NCI-H1417 treated with DMSO at 0.1 percent for 48 hours (cell line): ENCODE measurements at places on chromosomes 2 and 18.

GRCh38 chr2:73107211-73107926 lies 5.4 kb downstream of the RAB11FIP5 start:
- DNase-seq: no peak

GRCh38 chr2:58081000-58081399 lies 34.4 kb downstream of the VRK2 start:
- no peak for DNase-seq

- no peak for DNase-seq
These were observed 87.3 kb downstream of the ANTXR1 start for GRCh38 chr2:69100220-69100723.

- DNase-seq: no peak
These were observed 103.8 kb upstream of the CCDC150 start for GRCh38 chr2:196535742-196536141.

DNA sequence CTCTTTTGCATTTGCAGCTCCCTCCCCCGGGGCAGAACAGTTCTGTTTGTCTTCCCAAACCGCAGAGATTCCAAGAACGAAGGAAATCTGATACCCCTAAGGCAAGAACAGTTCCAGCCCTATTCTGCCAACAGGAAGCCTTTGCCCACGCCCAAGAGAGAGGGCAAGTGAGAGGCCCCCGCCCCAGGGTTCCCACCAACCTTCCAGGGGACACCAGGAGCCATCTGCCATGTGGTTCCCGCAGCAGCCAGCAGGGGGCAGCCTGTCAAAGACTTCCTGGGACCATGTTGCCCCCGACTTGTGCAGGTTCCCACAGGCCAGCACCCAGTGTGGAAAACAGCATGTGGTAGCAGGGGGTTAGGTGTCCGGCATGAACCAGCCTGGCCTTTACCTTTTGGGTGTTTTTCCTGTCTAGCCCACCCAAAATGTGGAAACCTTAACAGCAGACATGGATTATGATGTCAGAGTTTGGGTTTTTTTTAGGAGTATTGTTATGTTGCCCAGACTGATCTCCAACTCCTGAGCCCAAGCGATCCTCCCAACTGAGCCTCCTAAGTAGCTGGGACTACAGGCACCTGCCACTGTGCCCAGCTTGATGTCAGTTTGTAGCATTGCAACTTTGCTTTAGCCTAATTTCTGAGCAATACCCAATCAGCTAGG lies 21.7 kb upstream of the EFHD1 start:
- DNase-seq: no peak

DNA sequence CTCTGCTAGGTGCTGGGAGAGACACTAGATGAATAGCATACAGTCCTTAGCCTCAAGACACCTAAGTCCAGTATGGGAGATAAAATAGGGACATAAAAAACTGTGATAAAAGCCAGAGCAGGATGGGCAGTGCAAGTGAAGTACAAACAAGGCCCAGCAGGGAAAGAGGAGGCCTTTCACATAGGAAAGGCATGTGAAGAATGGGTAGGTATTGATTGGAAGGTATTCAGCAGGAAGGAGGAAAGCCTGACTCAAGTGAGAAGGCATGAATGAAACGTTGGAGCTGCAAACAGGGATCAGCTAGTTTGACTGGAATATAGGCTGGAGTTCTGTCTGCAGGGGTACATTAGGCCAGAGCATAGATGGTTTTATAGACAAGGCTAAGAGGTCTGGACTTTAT lies 11.0 kb upstream of the CXCR4 start:
- DNase-seq: no peak

- DNase-seq: no peak
These were observed 267.6 kb downstream of the TMX3 start for GRCh38 chr18:68447286-68447685.

DNA sequence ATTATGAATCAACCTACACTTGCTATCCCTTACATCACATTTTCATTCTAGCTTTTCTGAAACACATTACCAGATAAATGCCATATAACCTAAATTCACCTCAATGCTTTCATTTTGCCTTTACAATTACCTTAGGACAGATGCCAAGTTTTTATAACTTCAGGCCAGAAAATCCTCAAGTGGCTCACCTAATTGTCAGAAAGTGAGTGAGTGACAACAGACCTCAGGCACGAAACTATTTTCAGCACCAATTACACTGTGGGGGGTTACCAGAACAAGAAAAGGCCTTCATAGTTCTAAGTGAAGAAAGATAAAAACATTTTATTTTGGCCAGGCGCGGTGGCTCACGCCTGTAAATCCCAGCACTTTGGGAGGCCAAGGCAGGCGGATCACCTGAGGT lies 52.3 kb upstream of the ST8SIA5 start:
- no peak for DNase-seq

- no peak for DNase-seq
These were observed 86.3 kb downstream of the ALPK2 start for GRCh38 chr18:58542426-58543159.

GRCh38 chr2:109265369-109265768 lies 136.4 kb downstream of the SH3RF3 start:
- DNase-seq: no peak

DNA sequence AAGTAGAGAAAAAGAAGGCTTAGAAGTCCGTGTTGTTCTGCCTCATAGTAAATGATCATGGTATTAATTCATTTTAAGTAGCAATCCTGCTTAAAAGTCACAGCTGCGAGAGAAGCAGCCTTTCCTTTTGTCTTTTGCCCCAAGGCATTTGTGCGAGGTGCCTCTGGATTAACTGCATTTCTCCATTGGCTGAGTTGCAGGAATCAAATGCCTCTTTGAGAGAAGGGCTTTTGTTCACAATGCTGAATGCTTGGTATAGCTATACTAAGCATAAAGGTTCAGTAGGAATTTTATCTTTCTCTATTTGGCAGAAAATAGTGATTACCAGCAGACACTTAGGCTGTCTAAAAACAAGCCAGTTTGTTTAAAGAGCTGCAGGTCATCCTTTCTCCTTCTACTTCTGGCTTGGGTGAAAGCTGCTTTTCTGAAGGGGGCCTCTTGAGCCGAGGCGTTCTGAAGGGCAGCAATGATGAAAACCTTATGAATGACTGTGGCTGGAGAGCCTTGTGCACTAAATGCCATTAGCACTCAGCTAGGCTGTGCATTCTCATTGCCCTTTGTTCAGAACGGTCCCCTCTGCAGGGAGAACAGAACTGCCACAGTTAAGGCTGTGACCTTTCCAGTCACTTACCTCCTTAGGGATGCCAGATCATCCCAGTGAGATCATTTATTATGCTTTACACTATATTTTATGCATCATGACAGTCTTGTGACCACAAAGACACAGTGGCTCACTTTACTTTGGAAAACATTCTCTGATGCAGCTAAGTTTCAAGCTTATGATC lies 68.8 kb upstream of the TMEM87B start:
- DNase-seq: no peak

- DNase-seq: no peak
These were observed 41.9 kb downstream of the KCNJ3 start for GRCh38 chr2:154740361-154740760.

DNA sequence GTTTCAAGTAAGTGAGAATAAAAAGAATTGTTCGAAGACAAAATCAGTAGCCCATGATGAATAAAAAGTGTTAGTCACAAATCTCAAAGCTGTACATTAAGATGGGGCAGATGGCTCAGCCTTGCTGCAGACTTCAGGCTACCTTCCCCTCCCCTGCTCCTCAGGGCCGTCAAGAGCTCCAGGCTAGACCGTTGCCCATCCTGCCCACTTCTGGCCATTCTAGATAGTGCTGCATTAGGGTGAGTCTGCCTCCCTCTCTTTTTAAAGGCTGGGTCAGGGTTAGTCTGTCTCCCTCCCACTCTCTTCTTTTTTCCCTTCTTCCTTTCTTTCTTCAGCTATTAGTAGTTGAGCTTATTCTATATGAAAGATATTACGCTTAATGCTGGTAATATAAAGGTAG lies 86.0 kb downstream of the MAPRE2 start:
- DNase-seq: no peak

GRCh38 chr2:237467447-237468179 lies 19.4 kb upstream of the MLPH start:
- no peak for DNase-seq

- no peak for DNase-seq
These were observed at the start of gene CHRND for GRCh38 chr2:232525791-232526371. CHRND (plus strand) TSS chr2:232526160; CDS start chr2:232526216, 56 bp downstream.

DNA sequence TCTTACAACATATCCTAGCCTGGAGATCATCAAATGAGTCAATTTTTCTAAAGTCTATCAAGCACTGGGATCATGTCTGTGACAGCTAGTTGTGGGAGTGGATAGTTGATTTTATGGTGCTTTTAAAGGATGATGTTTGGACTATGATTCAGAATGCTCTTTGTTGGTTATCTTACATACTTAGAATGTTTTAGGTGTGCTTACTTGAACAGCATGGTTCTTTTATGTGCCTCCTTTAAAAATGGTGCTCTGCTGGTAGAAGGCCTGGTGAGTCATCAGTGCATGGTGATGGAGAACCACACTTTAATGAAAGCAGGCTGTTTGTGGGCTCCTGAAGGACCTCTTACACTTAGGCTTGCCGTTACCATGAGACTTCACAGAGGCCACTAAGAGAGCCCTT lies 682.7 kb upstream of the FANCL start:
- no peak for DNase-seq

GRCh38 chr2:215452725-215453124 lies 16.9 kb upstream of the FN1 start:
- no peak for DNase-seq

DNA sequence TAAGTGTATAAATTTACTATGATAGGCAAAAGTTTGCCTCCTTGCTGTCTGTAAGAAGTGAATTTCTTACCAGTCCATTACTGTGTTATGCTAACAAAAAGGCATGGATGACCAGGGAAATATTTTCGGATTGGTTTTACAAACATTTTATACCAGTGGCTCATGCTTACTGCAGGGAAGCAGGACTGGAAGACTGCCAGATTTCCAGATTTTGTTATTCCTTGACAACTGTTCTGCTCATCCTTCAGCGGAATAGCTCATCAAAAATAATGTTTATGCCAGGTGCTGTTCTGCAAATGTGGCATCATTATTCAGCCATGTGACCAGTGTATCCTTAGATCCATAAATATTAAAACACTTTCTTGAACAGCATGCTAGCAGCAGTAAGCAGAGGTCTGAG lies 40.4 kb upstream of the NETO1 start:
- no peak for DNase-seq

- DNase-seq: no peak
These were observed 89.4 kb upstream of the SLC38A11 start for GRCh38 chr2:165044505-165045303.

GRCh38 chr2:54927085-54927750 lies 123.0 kb downstream of the RTN4 start:
- DNase-seq: no peak

- no peak for DNase-seq
These were observed 20.0 kb downstream of the DAPL1 start for GRCh38 chr2:158815166-158815565.

DNA sequence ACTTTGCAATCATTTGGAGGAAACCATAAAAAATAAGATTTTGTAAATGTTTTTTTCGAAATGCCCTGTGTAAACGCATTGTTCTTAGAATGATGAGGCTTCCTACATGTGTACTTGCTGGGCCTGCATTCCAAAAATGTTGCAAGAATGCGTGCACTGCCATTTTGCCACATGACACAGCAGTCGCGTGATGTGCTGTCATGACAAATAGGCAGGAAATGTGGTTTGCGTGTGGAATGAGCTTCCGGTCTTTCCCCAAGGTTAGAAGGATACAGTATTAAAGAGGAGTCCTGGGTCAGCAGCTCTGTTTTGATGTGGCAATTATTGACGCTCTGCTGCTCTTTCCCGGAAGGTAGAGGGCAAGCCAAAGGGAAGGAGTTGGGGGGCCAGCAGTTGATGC lies 18.1 kb upstream of the SERPINB2 start:
- DNase-seq: no peak

GRCh38 chr18:46337271-46337670 lies 233.1 kb downstream of the HAUS1 start:
- no peak for DNase-seq

- DNase-seq: peak; percentile 7
These were observed 199.6 kb downstream of the HRH4 start for GRCh38 chr18:24659827-24660720.

GRCh38 chr2:43592443-43592842 lies 3.4 kb downstream of the THADA start:
- no peak for DNase-seq

GRCh38 chr2:72004976-72005375 lies 142.7 kb downstream of the CYP26B1 start:
- DNase-seq: no peak

- no peak for DNase-seq
These were observed 72.8 kb downstream of the PLEKHA3 start for GRCh38 chr2:178553047-178553446.

- no peak for DNase-seq
These were observed 31.5 kb upstream of the REG3A start for GRCh38 chr2:79191081-79191480.

DNA sequence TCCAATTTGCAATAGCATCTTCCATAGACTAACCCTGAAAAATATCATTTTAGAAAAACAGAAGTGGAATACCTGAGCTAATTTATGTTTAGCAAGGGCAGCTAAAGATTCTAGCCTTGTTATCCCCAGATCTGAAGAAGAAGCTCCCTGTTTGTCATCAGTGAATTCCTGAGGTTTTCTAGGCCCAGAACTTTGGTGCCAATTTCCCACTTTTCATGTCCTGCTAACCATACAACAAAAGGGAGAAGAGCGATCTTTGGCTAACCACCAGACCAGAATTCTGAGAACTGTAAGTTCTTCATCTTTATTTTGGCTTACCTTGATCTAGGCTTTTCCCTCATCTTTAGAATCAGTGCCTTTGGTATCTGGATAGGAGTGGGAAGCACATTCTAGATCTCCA lies 51.3 kb upstream of the RASGRP3 start:
- DNase-seq: no peak

- no peak for DNase-seq
These were observed 510 bp downstream of the RNF149 start for GRCh38 chr2:101307950-101308431.

GRCh38 chr2:205675861-205676516 lies 6.3 kb upstream of the NRP2 start:
- DNase-seq: no peak

DNA sequence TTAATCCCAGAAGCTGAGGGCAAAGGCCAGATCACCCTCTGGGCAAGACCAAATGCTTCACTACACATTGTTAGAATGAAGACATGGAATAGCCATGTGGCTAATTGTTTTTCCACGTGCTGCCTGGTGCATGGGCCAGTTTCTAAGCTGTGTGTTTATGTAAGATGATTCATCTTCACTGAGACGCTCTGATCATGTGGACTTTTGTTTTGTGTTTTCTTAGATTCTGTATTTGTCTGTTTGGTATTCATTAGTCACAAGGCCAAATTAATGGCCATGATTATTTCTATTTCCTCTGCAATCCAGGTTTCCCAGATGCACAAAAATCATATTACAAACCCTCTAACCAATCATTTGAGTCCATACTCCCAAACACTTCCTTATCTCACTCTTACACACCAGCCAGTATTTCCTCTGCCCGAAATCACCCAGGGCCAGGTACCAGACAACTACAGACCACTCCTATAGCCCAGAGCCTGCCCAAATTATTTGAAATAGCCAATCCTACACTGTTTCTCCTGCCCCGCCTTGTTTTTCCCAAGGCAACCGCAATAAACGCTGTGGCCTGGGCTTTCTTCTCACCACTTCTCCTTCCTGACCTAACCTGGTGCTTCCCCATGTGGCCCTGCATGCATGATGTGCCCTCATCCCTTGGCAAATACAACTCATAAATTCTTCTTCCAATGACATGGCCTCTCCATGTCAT lies 94.2 kb upstream of the SP3 start:
- DNase-seq: no peak
